Stimulated activated CD8-positive, alpha-beta memory T cell treated with anti-CD3 and anti-CD28 coated beads, Interleukin-12 subunit alpha, Interleukin-12 subunit beta, amount 100 ng/mL, for 1 hour (primary cell): ENCODE measurements at places on chromosomes 6 and 20.

GRCh38 chr20:38878866-38879265 is 47.4 kb upstream of the FAM83D start:
- DNase-seq = no peak

GRCh38 chr6:4299476-4299875 is 164.1 kb upstream of the ECI2 start:
- no peak for DNase-seq

- DNase-seq = no peak
These were observed 11.2 kb downstream of the ZKSCAN3 start for GRCh38 chr6:28360961-28361360.

GRCh38 chr6:142075516-142076101 is 57.1 kb upstream of the GJE1 start:
- no peak for DNase-seq

- DNase-seq = no peak
These were observed 74.6 kb downstream of the HMGN3 start for GRCh38 chr6:79159846-79160245.

GRCh38 chr6:1670711-1671462 is 61.2 kb downstream of the FOXC1 start:
- DNase-seq = no peak

DNA sequence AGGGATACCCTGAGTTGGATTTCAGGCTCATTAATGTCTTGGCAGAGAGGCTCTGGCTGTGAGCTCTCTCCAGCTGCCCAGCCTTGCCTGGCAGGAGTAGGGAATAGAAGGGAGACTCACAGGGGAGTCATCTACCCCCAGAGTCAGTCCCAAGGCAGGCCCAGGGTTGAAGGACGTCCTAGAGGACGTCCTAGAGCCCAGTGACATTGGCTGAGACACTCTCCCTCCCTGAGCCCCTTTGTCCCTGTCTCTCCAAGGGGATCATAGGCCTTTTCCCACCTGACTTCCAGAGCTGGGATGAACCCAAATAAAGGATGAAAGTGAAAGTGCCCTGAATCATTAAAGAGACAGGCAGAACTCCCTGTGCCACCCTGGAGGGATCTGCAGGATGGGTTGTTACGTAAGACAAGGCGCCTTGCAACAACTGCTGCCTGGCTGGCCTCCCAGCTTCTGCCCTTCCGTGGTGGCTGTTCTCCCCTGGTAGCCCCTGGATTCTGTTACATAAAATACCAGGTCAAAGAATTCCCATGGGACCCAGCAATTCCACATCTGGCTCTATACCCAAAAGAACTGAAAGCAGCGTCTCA is 53.6 kb upstream of the SIRPA start:
- no peak for DNase-seq

- no peak for DNase-seq
These were observed 65.4 kb upstream of the FBXL4 start for GRCh38 chr6:99013145-99013544.
